ENCODE measurements at places on chromosomes 5 and 9.

DNA sequence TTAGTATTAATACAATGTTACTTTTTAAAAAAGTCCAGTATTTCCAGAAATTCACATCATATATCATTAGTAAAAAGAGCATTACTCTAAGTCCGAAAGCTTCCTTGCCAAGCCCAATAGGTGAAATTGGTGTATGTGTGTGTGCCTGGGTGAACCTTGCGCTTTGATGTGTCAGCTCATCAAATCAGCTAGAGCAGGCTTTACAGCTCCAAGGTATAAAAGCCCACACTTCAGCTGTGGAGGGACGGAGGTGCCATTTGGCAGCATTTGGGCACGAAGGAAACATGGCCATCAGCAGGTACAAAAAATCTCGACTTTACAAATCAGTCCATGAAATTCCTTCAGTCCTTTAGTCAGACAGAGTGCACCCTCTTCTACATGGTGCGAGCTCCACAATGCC is 76.5 kb upstream of the IL7R start:
- no peak for DNase-seq

- peak; percentile 32 for DNase-seq
Observed at GRCh38 chr5:158727771-158728311, 371.9 kb downstream of the EBF1 start.

DNA sequence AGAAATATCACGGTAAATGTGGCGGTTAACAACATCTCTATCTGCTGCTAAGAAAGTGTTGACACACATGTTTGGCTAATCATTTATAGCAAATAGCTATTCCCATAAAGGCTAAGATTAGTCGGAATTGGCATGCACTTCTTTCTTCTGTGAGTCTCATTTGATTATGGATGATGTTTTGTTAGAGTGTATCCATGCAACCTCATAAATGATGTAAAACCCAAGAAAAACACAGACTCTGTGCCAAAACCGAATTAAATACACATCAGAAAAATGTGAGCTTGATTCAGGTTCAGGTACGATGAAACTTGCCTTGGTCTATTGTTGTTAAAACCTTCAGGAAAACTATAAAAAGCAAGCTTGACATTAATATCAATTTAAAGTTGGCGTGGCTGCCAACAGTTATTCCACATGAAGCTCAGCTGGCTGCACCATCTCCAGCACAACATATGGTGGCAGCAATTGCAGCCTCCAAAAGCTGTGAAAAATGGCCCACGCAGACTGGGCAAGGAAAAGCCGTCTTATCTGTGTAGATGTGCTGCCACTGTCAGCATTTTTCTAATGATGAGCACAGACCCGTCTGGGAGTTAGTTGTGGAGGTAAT is 41.1 kb upstream of the ICE1 start:
- DNase-seq, result no peak

DNA sequence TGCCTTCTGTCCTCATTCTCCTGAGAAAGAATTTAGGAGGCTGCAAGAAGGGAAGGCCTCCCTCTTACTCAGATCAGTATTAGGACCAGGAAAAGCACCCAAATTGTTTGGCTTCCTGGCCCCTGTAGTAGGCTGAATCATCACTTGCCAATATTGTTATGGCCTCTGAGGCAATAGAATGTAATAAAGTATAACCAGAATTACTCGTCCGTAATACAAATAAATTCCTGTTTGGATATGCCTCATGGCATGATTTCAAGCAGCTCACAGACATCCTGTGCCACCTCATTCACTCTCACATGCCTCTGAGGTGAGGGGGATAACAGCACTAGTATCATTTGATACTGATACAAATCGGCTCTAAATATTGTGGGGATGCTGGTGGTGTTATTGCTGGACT is 427.3 kb downstream of the ISL1 start:
- peak; percentile 16 for DNase-seq

- DNase-seq, result peak; percentile 97
Observed at GRCh38 chr5:180136630-180137381, 65.2 kb upstream of the RNF130 start.

DNA sequence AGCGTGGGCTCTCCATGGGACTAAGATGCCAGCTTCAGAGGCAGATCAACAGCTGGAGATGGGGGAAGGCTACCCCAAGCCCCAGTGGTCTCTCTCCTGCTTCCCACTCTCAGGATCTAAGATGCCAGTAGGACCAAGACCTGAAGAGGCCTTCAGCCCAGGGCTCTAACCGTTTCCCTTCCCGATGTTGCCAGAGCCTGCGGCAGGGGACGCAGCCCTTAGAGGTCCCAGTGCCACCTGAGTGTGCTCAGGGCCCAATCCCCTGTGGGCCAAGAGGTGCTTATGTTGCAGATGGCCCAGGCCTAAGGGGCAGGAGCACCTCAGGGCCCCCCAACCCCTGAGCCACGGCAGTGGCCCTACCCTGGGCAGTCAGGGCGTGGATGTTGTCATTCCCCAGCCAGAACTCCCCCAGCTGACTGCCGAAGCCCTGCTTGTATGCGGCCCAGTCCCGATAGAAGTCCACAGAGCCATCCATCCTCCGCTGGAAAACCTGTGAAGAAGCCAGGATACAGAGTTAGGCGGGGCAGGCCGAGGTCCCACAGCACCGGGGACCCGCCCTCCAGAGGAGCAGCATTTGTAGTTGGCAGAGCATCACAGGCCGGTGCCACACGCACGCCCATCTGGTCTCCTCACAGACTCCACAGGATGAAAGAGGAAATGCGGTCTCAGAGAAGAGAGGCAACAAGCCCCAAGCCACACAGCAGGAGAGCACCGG is 5.4 kb downstream of the FCN1 start:
- DNase-seq, result no peak

GRCh38 chr5:159057996-159058395 is 41.7 kb downstream of the EBF1 start:
- no peak for DNase-seq
